ENCODE measurements at places on chromosomes 3 and 15.
A peak's percentile ranks its signal among the peaks of the same experiment; 100 is the strongest.

- no peak for DNase-seq
Observed at GRCh38 chr3:171678971-171679492, 131.3 kb downstream of the PLD1 start.

DNA sequence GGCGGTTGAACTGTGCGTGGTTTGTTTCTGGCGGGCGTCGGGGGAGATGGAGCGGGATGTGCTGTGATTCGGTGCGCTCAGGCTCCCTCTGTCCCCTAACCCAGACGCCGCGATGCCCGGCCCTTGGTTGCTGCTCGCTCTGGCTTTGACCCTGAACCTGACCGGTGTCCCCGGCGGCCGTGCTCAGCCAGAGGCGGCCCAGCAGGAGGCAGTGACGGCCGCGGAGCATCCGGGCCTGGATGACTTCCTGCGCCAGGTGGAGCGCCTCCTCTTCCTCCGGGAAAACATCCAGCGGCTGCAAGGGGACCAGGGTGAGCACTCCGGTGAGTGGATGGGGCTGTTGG is 1.2 kb downstream of the TRH start:
- no peak for DNase-seq

DNA sequence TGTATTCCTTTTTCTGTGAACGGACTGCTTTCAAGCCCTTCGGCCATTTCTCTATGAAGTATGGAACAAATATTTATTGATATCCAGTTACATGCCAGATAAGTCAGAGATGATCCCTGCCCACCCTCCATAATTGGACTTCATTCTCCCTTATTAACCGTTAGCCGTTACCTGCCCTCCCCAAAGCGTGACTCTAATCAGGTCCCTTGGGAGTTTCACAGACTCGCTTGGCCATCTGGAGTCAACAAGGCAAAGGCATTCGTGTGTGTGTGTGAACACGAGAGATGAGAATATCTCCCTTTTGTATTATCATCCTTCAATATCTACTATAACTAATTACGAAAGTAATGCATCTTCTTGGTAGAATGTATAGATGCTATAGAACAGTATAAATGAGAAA is 314.5 kb downstream of the TLE3 start:
- DNase-seq, result no peak

DNA sequence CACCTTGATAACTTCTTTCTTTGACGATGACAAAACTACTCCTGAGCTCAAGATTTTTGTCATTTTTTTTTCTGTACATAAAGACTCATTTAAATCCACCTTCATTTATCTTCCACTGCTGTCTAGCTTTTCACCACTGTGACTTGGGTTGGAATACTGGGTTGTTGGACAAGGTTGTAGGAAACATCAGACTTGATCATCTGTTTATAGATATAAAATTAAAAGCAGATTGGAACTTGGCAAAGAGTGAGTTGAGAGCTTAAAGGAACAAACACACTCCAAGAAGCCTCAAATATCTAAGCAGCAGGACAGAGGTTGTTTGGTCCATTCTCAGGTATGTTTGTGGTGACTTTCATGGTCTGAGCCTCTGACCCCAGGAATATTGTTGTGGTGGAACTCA is 141.7 kb upstream of the NDN start:
- DNase-seq, result no peak

DNA sequence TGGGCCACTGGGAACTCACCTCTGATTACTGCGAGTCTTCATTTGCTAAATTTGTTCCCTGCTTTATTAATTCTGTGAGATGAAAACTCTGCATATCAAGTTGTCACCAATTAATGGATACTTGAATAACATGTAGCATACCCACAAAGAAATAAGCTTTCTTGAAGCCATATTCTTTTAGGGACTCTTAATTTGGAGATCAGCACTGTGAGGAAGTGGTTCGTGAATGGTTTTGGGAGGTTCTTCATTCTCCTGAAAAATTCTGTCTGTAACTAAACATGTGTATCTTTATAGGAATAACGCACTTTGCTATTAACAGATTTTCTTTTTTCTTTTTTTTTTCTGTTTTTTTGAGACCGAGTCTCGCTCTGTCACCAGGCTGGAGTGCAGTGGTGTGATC is 19.1 kb upstream of the TBC1D5 start:
- no peak for DNase-seq

- DNase-seq, result no peak
Observed at GRCh38 chr3:88773766-88774165, 333.7 kb upstream of the EPHA3 start.

- no peak for DNase-seq
Observed at GRCh38 chr3:151877269-151877668, 3.8 kb downstream of the SUCNR1 start.

DNA sequence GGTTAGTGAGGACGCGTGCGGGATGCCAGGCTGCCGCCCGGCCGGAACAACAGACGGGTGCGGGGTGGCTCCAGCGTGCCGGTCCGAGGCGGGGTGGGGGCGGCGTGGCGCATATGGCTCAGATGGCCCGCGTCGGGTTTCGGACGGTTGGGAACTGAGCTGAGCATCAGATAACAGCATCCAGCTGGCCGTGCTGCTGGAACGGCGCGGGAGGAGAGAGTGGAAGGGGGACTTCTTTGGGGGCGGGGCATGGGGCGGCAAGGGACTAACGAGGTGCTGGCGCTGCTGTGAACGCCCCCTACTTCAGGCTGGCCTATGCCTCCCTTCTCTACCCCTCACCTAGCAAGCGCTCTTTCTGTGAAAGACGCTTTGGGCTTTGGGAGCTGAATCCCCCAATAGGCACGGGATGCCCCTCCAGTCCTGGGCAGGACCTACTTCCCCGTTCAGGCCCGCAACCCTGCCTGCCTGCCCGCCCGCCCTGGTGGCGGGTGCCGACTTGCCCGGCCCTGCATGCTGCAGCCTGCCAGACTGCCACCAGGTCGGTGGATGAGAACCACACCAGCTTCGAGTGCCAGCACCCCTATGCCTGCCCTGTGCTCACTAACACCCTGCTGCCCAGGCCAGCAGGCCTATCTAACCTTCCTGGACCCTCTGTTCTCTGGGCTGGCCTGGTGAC is 542 bp downstream of the INKA1 start:
- DNase-seq, result peak; percentile 59

DNA sequence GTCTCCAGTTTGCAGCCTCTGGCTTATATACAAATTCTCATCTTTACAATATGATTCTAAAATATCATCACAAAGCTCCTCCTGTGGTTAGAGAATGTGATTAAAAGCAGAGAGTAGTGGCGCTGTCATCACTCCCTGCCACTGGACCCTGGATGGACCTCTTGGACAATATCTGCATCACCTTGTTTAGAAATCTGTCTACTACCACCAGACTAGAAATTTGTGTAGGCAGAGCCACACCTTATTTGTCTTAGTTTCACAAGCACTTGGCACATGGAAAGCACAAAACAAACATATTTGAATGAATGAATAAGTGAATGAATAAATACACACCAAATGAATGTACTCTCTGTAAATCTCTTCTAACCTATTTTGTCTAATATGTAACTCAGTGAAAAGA is 68.1 kb downstream of the IMPG2 start:
- no peak for DNase-seq

DNA sequence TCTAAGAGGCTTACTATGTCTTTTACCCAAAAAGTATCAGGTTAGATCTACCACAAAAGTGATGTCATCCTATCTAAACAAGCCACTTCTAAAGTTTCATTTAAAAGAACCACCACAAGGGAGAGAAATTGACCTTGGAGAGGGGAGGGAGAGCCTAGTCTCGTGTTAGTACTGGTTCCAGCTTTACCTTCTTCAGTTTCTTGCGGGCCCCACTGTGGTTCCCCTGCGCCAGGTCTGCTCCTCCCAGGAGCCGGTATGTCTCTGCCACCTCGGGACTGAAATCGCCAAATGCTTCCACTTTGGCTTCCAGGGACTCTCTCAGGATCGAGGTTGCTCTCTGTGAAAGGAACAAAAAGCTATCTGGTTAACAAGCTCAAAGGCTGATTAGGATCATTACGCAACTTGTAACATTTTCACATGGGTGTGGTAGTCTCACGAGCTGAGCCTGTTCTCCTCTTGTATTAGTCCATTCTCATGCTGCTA is 51.1 kb downstream of the SYNM start:
- DNase-seq, result no peak

- DNase-seq, result no peak
Observed at GRCh38 chr3:73236867-73237266, 175.4 kb downstream of the EBLN2 start.

DNA sequence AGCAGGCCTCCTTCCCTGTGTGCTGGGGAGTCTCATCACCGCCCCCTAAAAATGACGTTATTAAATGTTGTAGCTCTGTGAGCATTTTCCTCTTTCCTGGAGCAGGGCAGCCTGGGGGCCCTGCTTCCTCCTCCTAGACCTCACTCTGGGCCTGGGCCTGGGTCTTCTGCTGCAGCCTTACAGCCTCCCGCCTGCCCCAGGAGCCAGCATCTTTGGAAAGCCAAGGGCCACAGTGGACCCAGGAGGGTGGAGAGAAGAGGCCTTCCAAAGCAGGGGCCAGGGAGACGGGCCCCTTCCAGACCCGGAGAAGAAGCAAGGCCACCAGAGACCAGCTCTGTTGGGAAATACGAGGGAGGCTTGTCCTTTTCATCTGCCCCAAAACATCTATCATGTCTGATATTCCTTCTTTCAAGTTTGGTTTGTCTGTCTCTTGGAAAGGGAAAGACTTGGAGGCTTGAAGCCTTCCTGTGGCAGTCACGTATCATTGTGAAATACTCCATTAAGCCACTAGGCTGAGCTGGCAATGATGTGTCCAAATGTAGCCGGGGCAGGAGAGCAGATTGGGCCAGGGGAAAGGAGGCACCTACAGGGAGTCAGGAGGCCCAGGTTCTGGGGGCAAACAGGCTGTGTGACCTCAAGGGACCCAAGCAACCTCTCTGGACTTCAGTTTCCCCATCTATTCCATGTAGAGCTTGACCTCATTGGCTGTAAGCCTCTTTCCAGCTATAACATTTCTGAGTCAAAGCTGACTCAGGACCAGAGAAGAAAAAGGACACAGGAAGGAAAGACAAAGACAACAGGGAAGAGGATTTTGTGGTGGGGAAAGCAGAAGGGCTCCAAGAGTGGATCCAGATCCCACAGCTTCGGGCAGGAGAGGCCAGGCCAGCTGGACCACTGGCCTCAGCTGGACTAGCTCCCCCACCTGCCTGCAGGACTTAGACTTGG is 31.1 kb downstream of the CYP11A1 start:
- DNase-seq, result no peak

- no peak for DNase-seq
Observed at GRCh38 chr15:48622237-48622636, 23.3 kb downstream of the FBN1 start.

GRCh38 chr3:52907497-52907896 is 10.1 kb upstream of the STIMATE start:
- no peak for DNase-seq

- DNase-seq, result no peak
Observed at GRCh38 chr3:58799271-58799670, 132.7 kb upstream of the FAM3D start.

- DNase-seq, result no peak
Observed at GRCh38 chr3:13215940-13216546, 142.8 kb upstream of the IQSEC1 start.

GRCh38 chr3:185330644-185331043 is 32.3 kb upstream of the MAP3K13 start:
- DNase-seq, result no peak
